Pancreas (tissue), 10 donors: ENCODE measurements at places on chromosomes 4 and X. TPM values are rescaled to one million over a fixed set of nuclear protein-coding genes. Genes with fewer than 3 reads are reported as not detected.

DNA sequence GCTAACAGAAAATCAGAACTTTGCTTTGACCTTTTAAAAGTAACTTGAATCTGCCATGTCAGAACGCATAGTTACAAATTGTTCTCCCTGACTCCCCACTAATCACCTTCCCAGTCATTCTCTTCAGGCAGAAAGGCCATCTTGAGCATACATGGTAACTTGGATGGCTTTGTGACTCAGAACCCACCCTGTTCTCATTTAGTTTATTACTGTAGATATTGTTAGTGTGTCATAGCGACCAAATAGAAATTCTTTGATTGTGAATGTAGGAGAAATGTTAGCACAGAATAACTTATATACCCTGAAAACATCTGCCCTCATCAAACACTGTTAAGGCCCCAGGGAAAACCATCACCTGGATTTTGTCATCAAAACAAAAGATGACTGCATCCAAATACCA, 382.0 kb downstream of the MAGEB5 start:
- peaks cover 7% of the 10 kb centered on the region for H3K27me3 ChIP-seq
- no peak overlapping the region for H3K27ac ChIP-seq
- H3K4me1 ChIP-seq = no peaks in the 10 kb centered on the region
- no peaks in the 10 kb centered on the region for H3K36me3 ChIP-seq
- H3K4me3 ChIP-seq = no peak overlapping the region

GRCh38 chrX:10064736-10065135, 92.0 kb upstream of the CLCN4 start:
- H3K27me3 ChIP-seq = no peaks in the 10 kb centered on the region
- H3K36me3 ChIP-seq = no peaks in the 10 kb centered on the region
- no peak overlapping the region for H3K4me3 ChIP-seq
- H3K27ac ChIP-seq = no peak overlapping the region

RENBP gene
- total RNA-seq = 2.1 TPM

SMARCA1 gene
- 8.8 TPM for total RNA-seq

GRCh38 chrX:48090123-48090522, 18.7 kb upstream of the ZNF630 start:
- no peaks in the 10 kb centered on the region for H3K4me1 ChIP-seq
- H3K27ac ChIP-seq = no peak overlapping the region
- H3K4me3 ChIP-seq = no peak overlapping the region

- no peaks in the 10 kb centered on the region for H3K36me3 ChIP-seq
- no peak overlapping the region for H3K4me3 ChIP-seq
- DNase-seq = no peak
- H3K4me1 ChIP-seq = no peaks in the 10 kb centered on the region
- H3K27me3 ChIP-seq = no peaks in the 10 kb centered on the region
Measured at GRCh38 chrX:74325130-74326059, 21.4 kb downstream of the ZCCHC13 start.

DNA sequence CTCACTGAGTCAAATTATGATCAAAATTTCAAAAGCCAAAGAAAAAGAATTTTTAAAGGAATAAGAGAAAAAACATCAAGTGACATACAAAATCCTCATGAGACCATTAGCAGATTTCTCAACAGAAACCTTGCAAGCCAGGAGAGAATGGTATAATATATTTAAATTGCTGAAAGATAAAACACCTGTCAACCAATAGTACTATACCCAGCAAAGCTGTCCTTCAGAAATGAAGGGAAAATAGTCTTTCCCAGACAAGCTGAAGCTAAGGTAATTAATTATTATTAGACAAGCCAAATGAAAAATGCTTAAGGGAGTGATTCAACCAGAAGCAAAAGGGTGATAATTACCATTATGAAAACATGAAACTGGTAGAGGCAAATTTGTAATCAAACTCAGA, 104.2 kb upstream of the TET2 start:
- H3K4me1 ChIP-seq = no peaks in the 10 kb centered on the region
- H3K27ac ChIP-seq = no peak overlapping the region
- no peak overlapping the region for H3K4me3 ChIP-seq
- no peak for DNase-seq
- no peaks in the 10 kb centered on the region for H3K36me3 ChIP-seq
- H3K27me3 ChIP-seq = no peaks in the 10 kb centered on the region

- no peaks in the 10 kb centered on the region for H3K36me3 ChIP-seq
- no peak overlapping the region for H3K4me3 ChIP-seq
- no peaks in the 10 kb centered on the region for H3K27me3 ChIP-seq
- no peak overlapping the region for H3K27ac ChIP-seq
- no peak for DNase-seq
Measured at GRCh38 chr4:103634236-103634635, 85.5 kb downstream of the TACR3 start.

- no peaks in the 10 kb centered on the region for H3K36me3 ChIP-seq
- no peak overlapping the region for H3K27ac ChIP-seq
- no peak for DNase-seq
- no peak overlapping the region for H3K4me3 ChIP-seq
- H3K27me3 ChIP-seq = no peaks in the 10 kb centered on the region
Measured at GRCh38 chr4:65546882-65547416, 123.3 kb downstream of the EPHA5 start.

TAB3 gene
- 14.3 TPM for total RNA-seq

- DNase-seq = peak; percentile 58
- H3K4me3 ChIP-seq = no peak overlapping the region
- H3K4me1 ChIP-seq = no peaks in the 10 kb centered on the region
- H3K27me3 ChIP-seq = no peaks in the 10 kb centered on the region
- H3K36me3 ChIP-seq = no peaks in the 10 kb centered on the region
Measured at GRCh38 chr4:169351872-169352271, 81.1 kb upstream of the SH3RF1 start.

DNA sequence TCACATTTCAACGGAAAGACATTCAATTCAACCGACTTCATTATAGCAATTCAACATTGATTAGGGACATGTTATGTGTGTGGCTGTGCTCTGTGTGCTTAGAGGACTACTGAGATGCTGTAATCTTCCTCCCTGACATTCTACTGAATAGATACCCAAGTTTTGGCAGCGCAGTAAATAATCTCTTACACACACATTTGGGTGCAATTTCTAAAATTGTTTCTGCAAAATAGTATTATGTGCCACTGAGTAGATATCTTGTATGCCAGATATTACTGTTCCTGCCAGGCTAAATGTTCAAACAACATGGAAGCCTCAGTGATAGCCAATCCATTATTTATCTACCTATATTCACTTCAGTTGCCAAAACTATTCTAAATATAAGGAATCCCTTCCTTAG, 41.3 kb downstream of the RTL9 start:
- DNase-seq = no peak
- H3K36me3 ChIP-seq = no peaks in the 10 kb centered on the region
- H3K27me3 ChIP-seq = peaks cover 3% of the 10 kb centered on the region
- no peak overlapping the region for H3K4me3 ChIP-seq
- H3K27ac ChIP-seq = no peak overlapping the region

KIT gene
- 4.0 TPM for total RNA-seq
